NCI-H524 treated with DMSO at 0.1 percent for 48 hours (cell line): ENCODE measurements at places on chromosomes 11 and 22.

- no peak for DNase-seq
Measured at GRCh38 chr11:68658661-68659060, 25.7 kb upstream of the GAL start.

GRCh38 chr11:102522312-102523188 lies 8.0 kb downstream of the MMP7 start:
- no peak for DNase-seq

- DNase-seq = no peak
Measured at GRCh38 chr22:19056951-19057401, 65.2 kb downstream of the DGCR2 start.

GRCh38 chr11:126981635-126982034 lies 18.9 kb downstream of the KIRREL3 start:
- no peak for DNase-seq

DNA sequence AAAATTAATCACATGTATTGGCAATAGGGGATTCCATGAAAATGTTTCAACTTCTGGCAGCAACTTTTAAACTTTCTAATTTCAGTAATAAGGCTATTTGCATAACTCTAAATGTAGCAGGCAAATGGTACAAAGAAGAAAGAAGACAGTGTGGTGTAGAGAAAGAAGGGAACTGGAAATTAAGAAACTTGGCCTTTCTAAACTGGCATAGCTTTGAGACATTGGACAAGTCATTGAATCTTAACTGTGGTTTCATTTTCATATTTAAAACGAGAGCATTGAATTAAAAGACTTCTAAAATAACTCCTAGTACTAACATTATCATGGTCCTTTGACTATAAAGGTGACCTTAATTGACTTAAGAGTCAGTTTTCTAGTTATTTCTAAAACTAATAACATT lies 125.0 kb downstream of the UVRAG start:
- DNase-seq = no peak

- DNase-seq = no peak
Measured at GRCh38 chr11:1218788-1219445, 3.9 kb upstream of the MUC5B start.

GRCh38 chr22:47727641-47728040 lies 965.2 kb downstream of the TBC1D22A start:
- no peak for DNase-seq

DNA sequence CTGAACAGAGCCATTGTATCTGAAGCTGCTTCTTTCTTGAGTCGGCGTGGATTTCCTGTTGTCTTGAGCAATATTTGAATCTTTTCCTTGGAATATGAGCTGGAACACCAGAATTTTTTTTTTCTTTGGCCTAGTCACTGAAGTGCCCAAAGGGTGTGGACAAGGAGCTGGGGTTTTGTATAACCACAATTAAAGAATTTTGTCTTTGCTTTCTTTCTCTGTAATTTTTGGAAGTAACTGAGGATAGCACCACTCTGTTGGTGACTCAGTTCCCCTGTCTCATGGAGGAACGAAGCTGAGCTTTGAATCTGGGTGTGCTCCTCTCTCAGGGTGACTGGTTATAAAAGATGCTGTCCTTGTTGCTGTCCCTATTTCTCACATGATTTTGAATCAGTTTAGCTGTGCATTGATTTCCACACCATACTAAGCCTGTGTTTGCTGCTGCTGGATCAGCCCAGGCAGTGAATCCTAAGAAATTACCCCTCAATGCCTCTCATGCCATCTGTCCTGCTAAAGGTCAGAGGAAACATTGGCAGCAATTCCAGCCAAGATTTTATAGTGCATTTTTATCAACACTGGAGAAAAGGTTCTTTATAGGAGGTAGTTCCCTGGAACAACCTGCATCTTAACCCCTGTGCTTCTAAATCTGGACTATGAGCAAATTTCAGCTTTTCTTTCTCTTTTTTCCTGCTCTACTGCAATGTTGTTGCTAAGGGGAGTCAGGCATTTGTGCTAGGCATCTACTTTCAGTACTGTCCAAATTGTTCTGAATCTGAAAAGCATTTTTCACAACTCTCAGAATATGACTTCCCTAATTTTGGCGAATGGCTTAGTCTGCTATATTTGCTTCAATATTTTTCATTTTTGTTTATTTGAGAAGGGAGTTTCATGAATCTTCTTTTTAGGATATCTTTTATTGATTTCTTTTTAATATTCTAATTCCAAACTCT lies 540.8 kb downstream of the SOX6 start:
- no peak for DNase-seq

- DNase-seq = no peak
Measured at GRCh38 chr11:112033902-112034301, 8.7 kb downstream of the DLAT start.

DNA sequence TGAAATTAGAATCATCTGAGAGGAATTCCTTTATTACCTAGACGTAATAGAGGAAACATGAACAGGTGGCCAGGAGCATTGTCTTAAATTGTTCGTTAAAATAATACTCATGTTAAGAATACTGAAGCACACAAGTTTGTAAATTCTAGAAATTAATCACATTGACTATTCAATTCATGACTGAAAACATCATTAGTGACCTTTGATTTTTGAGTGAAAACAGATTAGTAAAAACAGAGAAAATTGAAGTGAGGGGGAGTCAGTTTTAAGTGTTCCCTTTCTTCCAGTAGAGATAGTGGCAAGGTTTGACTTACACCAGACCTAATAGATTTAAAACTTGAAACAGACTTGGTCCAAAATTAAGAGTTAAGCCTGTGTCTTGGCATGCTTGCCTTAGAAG lies 1.4 kb downstream of the ZFP91 start:
- DNase-seq = no peak

GRCh38 chr22:32660292-32660691 lies 141.2 kb upstream of the TIMP3 start:
- peak; percentile 6 for DNase-seq
